ENCODE measurements at places on chromosomes 12 and 14.

- DNase-seq: no peak
Measured at GRCh38 chr14:85319101-85319500, 210.8 kb upstream of the FLRT2 start.

GRCh38 chr14:24314377-24315193 is 3.3 kb downstream of the LTB4R start:
- DNase-seq: no peak

DNA sequence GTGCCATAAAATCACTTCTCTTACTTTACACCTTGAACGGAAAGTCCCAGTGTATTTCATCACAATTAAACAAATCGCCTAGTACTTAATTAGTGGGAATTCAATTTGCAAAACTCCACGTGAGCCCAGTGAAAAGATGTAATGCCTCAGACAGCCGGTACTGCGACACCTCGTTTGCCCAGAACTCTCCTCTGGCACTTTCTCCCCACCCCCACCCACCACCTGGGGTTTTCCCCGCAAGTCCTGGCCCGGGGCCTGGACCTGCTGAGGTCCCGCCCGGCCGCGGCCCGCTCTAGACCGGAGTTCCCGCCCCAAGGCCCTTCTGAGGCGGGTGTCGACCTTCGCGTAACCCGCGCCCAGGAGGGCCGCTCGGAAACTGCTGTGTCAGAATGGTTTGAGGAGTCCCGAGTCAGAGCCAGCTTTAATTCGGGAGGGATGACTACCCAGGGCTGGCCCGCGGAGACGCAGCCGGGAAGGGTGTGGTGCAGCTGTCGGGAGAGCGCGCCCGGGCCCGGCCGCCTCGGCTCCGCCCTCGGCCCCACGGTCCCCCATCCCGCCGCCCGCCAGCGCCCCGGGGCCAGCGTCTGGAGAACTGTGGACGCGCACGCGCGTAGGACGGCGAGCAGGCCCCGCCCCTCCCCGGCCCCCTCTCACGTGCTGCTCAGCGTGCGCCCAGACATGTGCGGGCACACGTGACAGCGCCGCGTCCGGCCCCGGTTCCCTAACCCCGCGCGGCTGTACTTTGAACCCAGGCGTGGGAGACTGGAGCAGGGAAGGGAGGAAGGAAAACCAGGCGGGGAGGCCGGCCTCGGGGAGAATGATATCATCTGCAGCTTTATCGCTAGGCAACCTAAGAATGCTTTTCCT is 10.8 kb downstream of the BHLHE41 start:
- DNase-seq: peak; percentile 41

DNA sequence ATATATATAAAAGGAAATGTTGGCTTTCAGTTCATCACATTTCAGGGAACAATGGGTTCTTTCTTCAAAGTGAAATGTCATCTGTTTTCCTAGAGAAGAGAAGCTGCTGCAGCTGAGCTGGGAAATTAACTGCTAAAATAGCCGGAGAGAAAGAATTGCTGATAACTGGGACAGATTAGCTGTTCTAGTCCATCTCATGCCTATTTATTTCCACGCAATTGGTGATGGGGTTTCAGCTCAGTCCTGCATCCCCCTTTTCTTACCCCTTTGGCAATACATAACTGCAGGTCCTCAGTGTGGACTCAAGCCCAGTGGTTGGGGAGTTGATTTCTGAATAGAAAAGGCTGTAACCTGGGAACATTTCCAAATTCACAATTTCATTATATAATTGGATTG is 436.9 kb upstream of the TMEM132C start:
- no peak for DNase-seq

GRCh38 chr12:56589783-56590182 is 40.3 kb downstream of the BAZ2A start:
- no peak for DNase-seq

DNA sequence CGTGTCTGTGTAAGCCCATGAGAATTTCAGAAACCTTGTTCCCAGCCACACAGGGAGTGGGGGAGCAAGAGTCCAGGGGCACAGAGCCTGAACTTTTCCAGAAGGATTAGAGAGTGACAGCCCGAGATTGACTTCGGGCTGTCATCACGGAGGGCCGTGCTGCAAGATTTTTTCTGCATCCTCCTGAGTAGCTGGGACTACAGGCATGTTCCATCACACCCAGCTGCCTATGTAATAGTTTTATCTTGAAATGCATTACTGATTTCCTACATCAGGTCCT is 14.4 kb downstream of the EVL start:
- DNase-seq: no peak

DNA sequence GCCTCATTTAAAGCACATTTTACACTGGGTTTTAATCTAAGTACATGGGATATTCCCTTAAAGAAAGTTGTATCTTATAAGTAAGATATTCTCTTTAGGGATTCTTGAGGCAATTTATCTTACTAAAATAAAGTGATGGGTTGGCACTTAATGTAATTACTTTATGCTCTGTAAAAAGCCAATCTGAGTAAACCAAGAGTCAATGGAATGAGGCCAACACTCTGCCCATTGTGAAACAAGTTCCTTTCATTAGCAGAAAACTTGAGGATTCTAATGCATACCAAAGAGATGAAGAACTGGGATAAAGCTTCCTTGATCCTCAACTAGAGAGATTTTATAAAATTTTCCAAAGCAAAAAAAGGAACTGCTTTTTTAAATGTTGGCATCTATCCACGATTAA is 121.2 kb downstream of the METTL25 start:
- DNase-seq: no peak

DNA sequence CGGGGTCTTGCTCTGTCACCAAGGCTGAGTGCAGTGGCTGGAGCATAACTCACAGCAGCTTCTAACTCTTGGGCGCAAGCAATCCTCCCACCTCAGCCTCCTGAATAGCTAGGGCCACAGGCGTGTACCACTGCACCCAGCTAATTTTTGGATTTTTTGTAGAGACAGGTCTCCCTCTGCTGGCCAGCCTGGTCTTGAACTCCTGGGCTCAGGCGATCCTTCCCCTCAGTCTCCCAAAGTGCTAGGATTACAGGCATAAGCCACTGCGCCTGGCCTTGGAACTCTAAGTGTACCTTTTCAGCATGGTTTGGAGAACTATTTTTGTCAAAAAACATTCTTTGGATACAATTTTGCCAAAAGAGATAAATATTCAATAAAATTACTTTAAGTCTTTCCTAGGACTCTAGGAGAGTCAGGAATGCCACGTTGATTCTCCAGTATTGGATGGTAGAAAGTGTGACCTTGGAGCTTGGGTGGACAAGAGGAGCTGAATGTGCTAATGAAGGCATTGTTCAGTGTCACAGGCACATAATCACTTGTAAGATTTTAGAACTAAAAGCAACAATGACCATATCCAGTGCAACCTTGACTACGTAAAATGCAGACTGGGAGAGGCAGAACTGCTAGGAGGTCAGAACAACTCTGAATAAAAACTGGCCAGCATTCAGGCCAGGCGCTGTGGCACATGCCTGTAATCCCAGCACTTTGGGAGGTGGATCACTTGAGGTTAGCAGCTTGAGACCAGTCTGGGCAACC is 2.8 kb downstream of the SRSF9 start:
- DNase-seq: no peak

DNA sequence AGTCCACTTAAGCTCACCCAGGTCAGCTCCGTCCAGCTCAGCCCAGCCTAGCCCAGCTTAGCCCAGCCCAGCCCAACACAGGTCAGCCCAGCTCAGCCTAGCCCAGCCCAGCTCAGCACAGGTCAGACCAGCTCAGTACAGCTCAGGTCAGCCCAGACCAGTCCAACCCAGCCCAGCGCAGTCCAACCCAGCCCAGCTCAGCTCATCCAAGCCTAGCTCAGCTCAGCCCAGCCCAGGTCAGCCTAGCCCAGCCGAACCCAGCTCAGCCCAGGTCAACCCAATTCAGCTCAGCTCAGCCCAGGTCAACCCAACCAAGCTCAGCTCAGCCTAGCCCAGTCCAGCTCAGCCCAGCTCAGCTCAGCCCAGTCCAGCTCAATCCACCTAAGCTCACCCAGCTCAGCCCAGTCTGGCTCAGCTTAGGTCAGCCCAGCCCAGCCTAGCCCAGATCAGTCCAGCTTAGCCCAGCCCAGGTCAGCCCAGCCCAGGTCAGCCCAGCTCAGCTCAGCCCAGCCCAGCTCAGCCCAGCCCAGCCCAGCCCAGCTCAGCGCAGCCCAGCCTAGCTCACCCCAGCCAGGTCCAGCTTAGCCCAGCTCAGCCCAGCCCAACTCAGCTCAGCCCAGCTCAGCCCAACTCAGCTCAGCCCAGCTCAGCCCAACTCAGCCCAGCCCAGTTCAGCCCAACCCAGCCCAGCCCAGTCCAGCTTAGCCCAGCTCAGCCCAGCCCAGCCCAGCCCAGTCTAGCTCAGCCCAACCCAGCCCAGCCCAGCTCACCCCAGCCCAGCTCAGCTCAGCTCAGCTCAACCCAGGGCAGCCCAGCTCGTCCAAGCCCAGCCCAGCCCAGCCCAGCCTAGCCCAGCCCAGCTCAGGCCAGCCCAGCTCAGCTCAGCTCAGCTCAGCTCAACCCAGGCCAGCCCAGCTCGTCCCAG is 184.0 kb downstream of the TMEM121 start:
- no peak for DNase-seq

DNA sequence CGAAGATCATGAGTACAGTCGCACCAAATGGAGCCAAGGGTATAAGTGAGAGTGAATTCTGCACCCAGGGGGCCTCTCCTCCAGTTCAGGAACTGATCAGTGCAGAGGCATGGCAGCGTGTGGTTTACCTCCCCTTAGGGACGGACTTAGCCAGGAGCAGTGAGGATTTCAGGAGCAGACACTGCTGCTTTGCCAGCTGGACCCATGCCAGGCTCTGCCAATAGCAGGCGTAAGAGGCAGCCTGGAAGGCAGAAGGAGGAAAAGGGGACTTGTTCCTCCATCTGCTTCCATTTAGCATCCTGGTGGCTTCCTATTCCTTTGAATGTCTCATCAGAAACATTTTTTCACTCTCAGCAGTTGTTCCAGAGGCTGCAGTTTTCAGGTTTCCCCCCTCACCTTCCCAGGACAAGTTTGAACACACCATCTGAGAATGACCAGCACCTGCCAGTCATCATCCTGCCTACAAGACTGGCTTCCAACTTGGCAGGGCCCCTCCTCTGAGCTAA is 137.0 kb upstream of the LMNTD1 start:
- no peak for DNase-seq

GRCh38 chr12:678747-679712 is 15.8 kb upstream of the NINJ2 start:
- DNase-seq: no peak

DNA sequence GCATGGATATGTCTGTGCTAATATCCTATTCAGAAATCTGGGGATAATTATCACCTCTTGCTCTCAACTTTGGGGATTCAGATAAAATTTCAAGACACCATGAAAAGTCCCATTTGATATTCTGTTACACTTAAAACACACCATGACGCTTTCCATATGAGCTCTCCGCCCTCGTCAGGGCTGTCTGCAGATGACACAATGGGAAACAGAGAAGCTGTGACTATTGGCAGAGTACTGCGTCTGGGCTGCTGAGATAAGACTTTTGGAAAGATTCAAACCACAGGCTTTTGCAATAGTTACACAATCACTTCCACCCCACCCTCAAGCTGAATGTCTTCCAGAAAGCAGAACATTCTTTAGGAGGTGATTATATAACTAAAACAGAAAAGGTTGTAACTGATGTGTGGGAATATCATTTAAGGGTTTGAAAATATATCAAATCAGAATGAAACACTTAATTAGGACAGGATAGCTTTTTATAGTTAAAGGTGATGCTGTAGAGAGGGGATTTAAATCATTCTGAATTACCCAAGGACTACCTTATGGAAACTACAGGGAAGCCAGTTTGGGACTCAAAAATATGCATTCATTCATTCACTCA is 75.3 kb upstream of the TMPO start:
- no peak for DNase-seq

- no peak for DNase-seq
Measured at GRCh38 chr12:44384136-44384535, 492.0 kb downstream of the NELL2 start.

GRCh38 chr12:2540535-2540941 is 254.2 kb upstream of the FKBP4 start:
- no peak for DNase-seq

DNA sequence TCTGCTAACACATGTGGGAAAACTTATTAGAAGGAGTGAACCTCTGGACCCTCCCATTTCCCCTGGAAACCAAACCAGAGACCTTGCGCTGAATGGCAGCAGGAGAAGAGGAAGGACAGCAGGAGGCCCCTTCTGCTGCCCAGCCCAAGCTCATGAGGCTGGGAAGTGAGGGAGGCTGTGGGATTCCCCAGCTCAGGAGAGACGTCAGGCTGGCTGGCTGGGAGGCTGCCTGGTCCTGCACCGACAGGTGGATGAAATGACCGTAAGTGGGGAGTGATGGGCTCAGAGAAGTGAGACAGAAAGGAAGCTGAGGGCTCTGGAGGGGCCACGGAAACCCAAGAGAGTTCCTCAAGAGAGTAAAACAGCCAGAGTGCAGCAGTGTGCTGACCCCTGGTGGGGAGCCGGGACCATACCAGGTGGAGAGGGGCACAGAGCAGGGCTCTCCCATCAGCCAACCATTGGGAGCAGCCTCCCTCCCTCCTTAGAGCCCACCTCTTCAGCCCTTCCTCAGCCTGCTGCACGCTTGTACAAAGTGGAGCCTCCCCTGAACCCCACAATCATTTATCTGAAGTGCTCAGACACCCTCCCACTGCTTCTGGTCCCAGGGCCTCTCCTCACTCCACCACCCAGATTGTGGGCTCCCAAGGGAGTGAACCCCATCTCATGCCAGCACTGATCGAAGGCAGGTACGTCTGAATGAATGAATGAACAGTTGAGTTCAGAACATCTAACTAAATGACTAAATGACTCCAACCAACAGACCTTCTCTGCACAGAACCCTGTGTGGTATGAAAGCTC is 14.0 kb downstream of the TAMALIN start:
- DNase-seq: no peak

- DNase-seq: no peak
Measured at GRCh38 chr12:6612652-6613014, 5.5 kb upstream of the CHD4 start.

DNA sequence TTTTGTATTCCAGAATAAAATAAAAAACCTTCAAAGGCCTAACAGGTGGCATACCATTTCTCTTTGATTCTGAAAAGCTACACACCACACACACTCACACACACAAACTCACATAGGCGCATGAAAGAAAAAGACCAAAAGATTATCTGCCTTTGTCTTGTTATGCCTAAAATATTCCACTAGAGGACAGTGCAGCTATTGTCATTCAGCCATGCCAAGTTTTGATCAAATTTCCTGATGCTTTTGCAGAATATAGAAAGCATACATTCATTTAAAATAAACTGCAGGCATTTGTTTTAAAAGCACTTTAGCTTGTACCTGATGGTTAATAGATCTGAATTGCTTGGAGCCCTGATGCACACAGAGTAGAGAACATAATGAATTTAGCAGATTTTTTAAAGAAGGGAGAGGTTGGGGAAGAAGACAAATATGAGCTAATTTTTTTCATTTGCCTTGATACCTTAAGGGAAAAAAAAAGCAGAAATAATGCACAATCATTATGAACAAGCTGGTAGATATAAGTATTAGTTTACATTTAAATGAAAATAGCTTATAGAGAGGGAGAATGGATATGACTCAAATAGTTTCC is 1766.9 kb upstream of the SEL1L start:
- DNase-seq: no peak

DNA sequence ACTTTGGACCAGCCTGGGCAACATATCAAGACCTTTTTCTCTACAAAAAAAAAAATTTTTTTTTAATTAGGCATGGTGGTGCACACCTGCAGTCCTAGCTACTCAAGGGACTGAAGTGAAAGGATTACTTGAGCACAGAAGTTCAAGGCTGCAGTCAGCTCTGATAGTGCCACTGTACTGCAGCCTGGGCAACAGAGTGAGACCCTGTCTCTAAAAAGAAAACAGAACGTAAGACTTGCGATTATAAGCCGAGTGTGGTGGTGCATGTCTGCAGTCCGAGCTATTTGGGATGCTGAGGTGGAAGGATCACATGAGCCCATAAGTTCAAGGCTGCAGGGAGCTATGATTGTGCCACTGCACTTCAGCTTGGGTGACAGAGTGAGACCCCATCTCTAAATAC is 76.0 kb downstream of the DENND5B start:
- no peak for DNase-seq

All from activated naive CD4-positive, alpha-beta T cell (primary cell).